Motor neuron (in vitro differentiated cells): ENCODE measurements at places on chromosomes 3 and 15. TPM values are rescaled to one million over a fixed set of nuclear protein-coding genes. Genes with fewer than 3 reads are reported as not detected.

GRCh38 chr15:98177966-98178592 lies 217.6 kb downstream of the ARRDC4 start:
- ATAC-seq = peak; percentile 96

DNA sequence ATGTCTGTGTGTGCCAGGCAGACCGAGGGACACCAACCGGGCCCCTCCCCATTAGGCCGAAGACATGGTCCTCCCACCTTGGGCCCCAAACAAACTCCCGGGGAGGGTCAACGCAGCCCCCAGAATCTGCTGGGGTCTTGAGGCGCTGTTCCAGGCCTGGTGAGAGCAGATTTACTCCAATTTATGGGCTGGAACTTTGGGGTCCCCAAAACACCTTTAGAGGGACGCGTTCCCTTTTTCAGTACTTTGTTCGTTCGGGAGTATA lies 2.4 kb downstream of the GATA2 start:
- ATAC-seq = no peak

DNA sequence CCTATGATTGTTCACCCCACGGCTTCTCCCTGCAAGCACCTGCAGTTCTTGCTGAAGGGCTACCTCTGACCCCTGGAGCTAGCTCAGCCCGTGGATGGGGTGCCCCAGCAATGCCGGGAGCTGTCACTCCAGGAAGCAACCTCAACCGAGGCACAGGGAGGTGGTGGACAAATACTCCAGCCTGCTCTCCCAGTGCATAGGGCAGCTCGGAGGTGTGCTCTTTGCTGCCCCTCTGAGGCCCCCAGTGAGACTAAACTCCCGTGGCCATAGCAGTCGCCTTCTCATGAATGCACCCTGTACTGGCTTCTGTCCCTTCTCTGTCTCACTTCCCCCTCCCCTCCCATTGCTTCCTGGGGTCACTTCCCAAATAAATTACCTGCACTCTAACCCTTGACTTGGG lies 48.5 kb downstream of the LINGO1 start:
- peak; percentile 88 for ATAC-seq

TF gene
- 36.7 and 56.3 TPM in 2 replicates for total RNA-seq

LAMB2 gene
- total RNA-seq = 36.2 and 39.4 TPM in 2 replicates

- ATAC-seq = no peak
These were observed 315.0 kb upstream of the TPM1 start for GRCh38 chr15:62727501-62727900.

GRCh38 chr15:70212286-70212962 lies 114.7 kb upstream of the TLE3 start:
- ATAC-seq = no peak

DNA sequence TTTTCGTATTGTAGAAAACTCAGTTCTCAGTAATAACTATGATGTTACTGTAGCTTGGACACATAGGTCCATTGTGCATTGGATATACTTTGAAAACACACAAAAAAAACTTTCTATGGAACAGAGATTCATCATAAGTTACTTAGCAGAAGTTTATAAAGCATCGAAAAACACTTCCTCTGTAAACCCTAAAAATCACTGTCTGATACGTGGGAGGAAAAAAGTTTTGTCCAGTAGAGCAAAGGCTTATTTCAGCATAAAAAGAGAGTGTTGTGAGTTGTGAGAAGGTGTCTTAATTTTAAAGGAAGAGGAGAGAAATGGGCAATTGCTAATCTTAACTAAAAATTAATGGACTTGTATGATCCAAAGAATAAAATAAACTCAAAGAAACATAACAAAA lies 64.8 kb downstream of the OSTN start:
- no peak for ATAC-seq

DNA sequence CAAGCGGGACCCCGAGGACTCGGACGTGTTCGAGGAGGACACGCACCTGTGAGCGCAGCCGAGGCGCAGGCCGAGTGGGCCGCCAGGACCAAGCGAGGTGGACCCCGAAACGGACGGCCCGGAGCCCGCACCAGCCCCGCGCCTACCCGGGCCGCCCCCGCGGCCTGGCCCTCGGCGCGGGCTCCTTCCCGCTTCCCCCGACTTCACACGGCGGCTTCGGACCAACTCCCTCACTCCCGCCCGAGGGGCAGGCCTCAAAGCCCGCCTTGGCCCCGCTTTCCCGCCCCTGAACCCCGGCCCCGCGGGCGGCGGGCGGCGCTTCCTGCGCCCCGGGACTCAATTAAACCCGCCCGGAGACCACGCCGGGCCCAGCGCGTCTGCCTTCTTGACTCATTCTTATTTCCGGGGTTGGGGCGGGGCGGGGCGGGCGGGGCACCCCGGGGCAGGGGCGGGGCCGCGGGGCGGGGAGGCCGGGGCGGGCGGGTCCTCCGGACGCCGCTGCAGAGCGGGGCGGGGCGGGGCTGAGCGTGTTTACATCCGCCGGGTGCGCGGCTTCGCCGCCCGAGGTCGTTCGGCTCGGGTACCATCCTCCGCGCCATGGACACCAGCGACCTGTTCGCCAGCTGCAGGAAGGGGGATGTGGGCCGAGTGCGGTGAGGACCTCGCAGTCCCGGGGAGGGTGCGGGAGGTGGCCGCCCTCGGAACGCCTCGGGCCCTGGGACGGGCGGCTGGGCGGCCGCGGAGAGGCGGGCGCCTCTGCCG lies at the start of gene ABTB1:
Gene ABTB1, plus strand, starts transcription at position 524 of the 762 bp plus-strand sequence. Its CDS starts 74 bp downstream, at position 598.
- ATAC-seq = peak; percentile 85

DNA sequence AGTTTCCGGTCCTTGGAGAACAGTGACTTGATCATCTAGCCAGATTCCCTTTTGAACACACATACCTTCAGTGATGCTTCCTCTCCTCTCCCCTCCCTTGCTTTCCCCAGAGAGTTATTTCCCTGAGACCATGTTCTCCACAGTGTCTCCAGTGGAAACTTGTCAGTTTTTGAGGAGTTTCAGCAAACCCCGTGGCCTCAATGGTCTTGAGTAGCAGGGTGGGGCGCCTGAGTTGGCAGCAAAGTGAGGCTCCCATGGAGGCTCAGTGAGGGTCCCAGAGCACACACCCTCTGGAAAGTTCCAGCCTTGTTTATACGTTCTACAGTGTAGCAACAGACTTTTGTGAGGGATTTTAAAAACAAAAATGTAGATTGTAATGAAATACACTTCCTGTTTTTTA lies 135.1 kb downstream of the LRRC28 start:
- ATAC-seq = no peak

ISL2 gene
- 5.4 and 5.7 TPM in 2 replicates for total RNA-seq

GRCh38 chr15:92053753-92054316 lies 200.3 kb downstream of the SLCO3A1 start:
- ATAC-seq = no peak

GRCh38 chr3:126146525-126147146 lies 33.8 kb downstream of the ALDH1L1 start:
- no peak for ATAC-seq

- ATAC-seq = peak; percentile 32
These were observed 8.3 kb upstream of the EPHA3 start for GRCh38 chr3:89098964-89099585.

DNA sequence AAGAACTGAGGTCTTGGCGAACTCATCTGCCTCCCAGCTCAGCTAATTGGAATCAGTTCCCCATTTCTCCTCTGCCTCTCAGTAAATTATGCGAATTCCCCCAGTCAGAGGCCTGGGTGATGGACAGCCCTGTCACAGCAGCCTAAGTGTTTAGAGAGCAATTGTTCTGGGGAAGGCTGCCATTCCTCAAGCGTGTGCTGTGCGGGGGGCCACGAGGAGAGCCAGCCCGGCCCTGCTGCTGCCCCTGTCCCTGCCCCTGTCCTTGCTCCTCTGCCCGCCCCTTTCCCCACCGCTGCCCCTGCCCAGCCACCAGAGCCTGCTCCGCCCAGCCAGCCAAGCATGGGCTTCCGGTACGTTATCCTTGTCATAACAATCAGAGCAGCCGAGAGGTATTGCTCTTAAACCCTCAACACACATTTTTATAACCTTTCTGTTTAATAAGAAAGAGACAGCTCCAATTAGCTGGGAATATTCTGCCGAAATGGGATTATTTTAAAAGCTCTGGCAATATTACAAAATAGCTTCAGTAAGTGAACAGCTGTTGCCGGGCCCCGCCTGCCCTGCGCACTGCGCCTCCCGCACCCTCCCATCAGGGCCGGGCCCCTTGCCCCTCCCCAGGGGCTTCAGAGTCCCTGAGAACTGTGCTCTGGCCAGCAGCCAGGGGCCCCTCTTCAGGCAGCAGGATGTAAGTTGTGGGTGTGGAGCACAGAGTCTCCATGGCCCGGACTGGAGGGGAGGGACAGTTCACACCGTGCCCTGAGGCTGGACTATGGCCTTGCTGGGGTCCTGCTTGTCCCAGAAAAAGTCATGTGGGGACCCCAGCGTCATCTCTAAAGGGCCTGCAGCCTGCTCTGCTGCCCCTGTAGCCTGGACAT lies 12.4 kb upstream of the CACNA2D2 start:
- peak; percentile 92 for ATAC-seq

BFSP2 gene
- 0.78 TPM in 1 of 2 replicates, not detected in the other for total RNA-seq

SNX4 gene
- total RNA-seq = 15.2 and 15.7 TPM in 2 replicates

DNA sequence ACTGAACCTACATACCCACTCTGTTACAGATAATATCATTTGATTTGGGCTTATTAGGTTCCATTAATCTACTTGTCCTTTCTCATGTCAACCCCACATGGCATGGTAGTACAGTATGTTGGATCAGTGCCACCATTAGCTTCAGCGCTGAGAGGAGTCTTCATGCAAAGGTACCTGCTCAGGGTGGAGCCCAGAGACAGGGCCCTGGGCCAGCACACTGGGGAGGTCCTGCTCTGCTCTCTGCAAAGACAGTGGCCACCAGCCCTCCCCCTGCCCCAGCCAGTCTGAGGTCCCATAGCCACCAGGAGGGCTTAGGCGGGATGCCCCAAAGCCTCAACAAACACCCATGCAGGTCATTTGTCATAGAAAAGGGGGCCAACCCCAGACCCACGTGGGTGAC lies 71.0 kb downstream of the ATP10A start:
- ATAC-seq = no peak

DNA sequence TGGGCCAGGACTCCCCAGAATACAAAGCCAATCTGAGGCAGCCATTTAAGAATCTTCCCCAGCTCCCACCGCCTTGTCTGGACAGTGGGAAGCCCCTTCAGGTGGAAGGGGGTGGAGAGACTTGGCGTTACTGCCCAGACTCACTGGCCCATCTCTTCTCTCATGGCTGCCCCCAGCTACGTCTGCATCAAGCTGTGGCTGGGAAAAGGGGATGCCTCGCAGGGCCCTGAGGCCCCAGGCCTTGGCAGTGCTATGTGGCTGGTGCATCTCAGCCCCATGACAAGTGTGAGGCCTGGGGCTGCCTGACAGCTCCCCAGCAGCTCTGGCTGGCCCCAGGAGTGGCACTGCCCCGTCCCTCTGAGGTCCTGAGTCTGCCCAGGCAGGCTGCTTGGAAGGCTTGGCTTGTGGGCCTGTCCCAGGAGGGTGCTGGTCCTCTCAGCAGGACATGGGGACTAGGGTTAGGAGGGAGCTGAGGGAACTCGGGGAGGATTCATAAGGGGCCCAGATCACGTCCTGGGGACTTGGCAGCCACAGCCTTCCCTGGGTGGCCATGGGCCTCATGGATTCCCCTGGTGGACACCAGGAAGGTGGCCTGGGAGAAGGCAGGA lies 20.2 kb upstream of the SLC41A3 start:
- ATAC-seq = no peak

GRCh38 chr3:160291909-160292299 lies 66.7 kb downstream of the C3orf80 start:
- no peak for ATAC-seq

GRCh38 chr15:88920186-88920891 lies 7.2 kb upstream of the MFGE8 start:
- ATAC-seq = no peak

DNA sequence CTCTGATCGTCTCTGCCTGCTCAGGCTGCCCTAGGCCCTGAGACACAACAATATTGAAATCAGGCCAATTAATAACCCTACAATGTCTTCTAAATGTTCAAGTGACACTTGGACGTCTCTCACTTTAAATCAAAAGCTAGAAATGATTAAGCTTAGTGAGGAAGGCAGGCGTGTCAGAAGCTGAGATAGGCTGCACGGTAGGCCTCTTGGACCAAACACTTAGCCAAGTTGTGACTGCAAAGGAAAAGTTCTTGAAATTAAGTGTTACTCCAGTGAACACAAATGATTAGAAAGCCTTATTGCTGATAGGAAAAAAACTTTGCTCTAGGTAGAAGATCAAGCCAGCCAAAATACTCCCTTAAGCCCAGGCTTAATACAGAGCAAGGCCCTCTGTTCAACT lies 2.2 kb downstream of the HPS3 start:
- no peak for ATAC-seq

- no peak for ATAC-seq
These were observed 358.5 kb downstream of the ZNF385D start for GRCh38 chr3:21392526-21392925.

MORC1 gene
- 0.05 TPM in 1 of 2 replicates, not detected in the other for total RNA-seq

KBTBD13 gene
- total RNA-seq = 0.28 and 0.34 TPM in 2 replicates

- no peak for ATAC-seq
These were observed 58.8 kb downstream of the XXYLT1 start for GRCh38 chr3:195212033-195212748.

UPK1B gene
- total RNA-seq = 0.15 and 0.32 TPM in 2 replicates
